GM13977 (cell line): ENCODE measurements at places on chromosomes 7 and 10.

DNA sequence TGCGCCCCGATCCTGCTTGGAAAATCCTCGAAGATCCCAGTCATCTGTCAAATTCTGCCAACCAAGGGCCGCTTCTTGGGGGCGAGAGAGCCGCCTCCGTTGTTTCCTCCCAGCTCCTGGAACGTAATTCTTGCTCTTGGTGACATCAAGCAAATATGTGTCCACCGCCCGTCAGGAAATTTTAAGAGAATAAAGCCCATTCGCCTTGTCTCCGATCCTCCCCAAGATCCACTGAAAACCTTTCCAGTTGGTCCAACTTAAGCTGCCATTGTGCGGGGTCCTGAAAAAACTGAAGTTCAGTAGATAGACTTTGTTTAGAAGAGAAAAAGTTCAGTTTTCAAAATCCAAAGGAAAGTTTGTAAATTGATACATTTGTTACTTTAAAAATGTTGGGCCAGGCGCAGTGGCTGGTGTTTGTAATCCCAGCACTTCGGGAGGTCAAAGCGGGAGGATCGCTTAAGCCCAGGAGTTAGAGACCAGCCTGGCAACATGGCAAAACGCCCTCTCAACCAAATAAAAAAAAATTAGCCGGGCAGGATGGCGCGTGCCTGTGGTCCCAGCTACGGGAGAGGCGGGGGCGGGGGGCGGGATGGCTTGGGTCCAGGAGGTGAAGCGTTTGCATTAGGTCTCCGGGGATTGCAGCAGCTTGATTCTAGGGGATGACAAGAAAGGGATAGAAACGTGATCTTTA is 1.0 kb upstream of the ZNF800 start:
- DNase-seq = no peak

GRCh38 chr10:71789871-71790270 is 16.6 kb upstream of the VSIR start:
- no peak for DNase-seq

GRCh38 chr10:77837248-77837924 is 89.2 kb downstream of the DLG5 start:
- DNase-seq = peak; percentile 90

- peak; percentile 36 for DNase-seq
These were observed 40.3 kb upstream of the GTF2I start for GRCh38 chr7:74617180-74617744.
